ENCODE measurements at places on chromosomes 16 and 17. TPM values are rescaled to one million over a fixed set of nuclear protein-coding genes. Genes with fewer than 3 reads are reported as not detected.

DNA sequence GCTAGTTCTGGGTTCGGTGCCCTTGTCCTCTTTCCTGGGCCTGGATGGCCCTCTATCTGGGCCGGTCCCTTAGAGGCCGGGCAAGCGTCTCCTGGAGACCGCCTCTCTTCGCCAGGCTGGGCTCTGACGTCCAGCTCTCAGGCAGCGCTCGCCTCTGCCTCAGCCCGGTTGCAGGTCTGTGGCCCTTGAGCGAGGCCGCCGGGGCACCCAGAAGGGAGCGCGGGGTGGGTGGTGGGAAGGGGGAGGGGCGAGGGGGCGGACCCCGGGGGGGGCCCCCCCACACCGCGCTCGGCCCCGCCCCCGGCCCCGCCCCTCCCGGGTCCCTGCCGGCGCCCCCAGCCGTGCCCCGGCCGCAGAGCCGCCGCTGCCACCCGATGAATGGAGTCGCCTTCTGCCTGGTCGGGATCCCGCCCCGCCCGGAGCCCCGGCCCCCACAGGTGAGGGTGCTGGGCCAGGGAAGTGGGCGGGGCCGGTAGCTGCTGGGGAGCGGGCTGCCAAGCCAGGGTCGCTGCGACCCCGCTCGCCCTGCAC lies at the start of gene ARHGAP23:
Gene ARHGAP23, plus strand, starts transcription at position 353 of the 531 bp plus-strand sequence. Its CDS starts 22 bp downstream, at position 375.
- DNase-seq: no peak

DNA sequence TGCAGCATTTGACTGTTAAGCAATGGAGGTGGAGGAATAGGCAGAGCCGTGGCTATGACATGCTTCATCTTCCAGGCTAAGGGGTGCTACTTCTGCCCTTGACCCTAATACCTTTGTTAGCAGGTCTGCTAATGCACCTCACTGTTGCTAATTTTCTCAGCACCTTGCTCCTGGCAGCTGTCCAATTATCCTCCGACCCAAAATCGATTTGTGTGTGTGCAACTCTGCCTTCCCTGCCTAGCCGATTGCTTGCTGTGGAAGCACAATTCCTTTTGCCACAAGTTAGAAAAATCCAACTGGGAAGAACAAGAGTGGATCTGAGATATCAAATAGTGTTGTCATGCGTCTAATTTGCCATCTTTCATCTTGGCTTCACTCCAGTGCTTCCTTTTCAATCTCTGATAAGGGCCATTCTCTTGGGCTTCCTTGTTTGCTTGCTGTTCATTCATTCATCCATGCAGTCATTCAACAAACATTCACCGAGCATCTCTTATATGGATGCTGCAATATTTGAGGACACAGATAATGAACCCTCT lies 422.8 kb downstream of the RBFOX1 start:
- no peak for DNase-seq

GRCh38 chr16:85838381-85838780 lies 38.9 kb downstream of the COX4I1 start:
- no peak for DNase-seq

DNA sequence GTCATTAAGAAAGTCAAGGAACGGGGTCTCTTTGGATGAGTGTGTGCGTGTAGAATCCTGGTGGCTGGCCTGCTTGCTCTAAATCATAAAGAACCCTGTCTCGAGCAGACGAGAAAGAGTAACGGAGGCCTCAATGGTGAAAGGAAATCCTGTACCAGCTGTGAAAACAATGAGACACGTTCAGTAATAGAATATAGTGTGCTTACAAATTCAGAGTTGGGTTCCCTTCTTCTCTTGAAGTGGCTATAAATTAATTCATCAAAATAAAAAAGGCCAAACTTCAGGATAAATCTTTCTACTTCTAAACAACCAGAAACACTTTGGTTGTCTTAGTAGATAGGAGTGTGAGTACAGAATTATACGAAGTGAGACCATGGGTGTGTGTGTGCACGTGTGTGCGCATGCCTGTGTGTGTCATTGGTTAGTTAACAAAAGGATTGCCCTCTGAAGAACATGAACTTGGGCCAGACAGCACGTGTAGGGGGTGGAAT lies 48.5 kb downstream of the WWOX start:
- DNase-seq: no peak

The ABCC12 gene
- not detected for total RNA-seq

The OSGIN1 gene
- 0.93 TPM for total RNA-seq

The KRT15 gene
- total RNA-seq: not detected
